ENCODE measurements at places on chromosomes 16 and 17.

DNA sequence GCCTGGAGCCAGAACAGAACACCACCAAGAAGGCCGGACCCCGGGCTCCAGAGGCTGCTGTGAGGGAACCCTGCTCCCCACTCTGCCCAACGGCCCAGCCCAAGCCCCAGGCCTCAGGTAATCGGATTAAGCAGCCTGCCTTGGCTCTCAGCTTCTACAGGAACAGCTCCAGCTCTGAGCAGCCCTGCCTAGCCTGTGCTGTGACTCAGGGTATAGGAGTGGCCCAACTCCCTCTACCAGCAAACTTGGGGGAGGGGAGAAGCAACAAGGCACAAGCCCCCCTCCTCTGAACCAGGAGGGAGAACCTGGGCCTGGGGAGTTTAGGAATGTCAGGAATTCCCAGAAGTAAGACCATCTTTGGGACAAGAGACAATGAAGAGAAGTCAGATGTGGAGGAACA is 849 bp upstream of the SOX15 start:
- no peak for DNase-seq

GRCh38 chr17:43769426-43769825 is 9.4 kb downstream of the DUSP3 start:
- DNase-seq, result no peak

- no peak for DNase-seq
These were observed 7.7 kb upstream of the C16orf78 start for GRCh38 chr16:49365711-49366509.

- no peak for DNase-seq
These were observed 123.5 kb downstream of the PRKCA start for GRCh38 chr17:66425756-66426396.

GRCh38 chr16:67457611-67458010 is 23.3 kb downstream of the ATP6V0D1 start:
- no peak for DNase-seq

DNA sequence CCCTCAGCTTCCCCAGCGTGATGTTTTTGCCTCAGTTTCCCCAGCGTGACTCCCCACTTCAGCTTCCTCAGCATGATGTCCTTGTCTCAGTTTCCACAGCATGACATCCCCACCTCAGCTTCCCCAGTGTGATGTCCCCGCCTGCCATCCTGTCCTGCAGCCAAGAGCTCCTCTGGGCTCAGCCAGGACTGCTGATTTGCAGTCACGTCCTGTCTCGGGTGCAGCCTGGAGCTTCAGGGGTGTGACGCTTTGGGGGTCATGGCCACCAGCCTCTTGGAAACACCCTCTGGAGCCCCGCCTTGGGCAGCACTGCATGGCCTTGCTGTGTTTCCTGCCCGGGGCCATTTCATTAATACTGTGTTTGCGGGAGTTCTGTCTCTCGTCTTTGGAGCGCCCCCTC is 16.5 kb upstream of the NUDT16L1 start:
- DNase-seq, result no peak

- DNase-seq, result no peak
These were observed 55.6 kb downstream of the COTL1 start for GRCh38 chr16:84562174-84562815.

Measured in NCI-H187 (cell line).